GM19239 (cell line): ENCODE measurements at places on chromosomes 3 and 15.

- no peak for DNase-seq
Observed at GRCh38 chr3:186046838-186047237, 62.1 kb downstream of the ETV5 start.

DNA sequence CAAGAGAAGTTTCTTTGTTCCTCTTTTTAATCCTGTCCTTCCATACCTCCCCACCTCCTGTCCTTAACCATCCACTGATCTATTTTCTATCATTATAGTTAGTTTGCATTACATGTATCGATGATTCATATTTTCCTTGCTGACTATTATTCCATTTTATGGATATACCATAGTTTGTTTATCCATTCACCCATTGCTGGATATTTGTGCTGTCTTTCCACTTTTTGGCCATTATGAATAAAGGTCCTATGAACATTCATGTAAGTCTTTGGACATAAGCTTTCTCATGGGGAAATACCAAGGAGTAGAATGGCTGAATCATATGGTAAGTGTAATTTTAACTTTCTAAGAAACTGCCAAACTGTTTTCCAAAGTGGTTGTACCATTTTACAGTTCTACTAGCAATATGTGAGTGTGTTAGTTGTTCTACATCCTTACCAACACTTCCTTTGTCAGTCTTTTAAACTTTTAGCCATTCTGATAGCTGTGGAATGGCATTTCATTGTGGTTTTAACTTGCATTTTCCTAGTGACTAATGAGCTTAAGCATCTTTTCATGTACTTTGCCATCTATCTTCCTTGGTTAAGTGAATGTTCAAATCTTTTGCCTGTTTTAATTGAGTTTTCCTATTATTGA lies 11.7 kb downstream of the ATP6V1A start:
- no peak for DNase-seq

- DNase-seq, result no peak
Observed at GRCh38 chr15:39059917-39060316, 495.3 kb upstream of the RASGRP1 start.

- no peak for DNase-seq
Observed at GRCh38 chr3:152319831-152320617, 51.3 kb downstream of the MBNL1 start.

DNA sequence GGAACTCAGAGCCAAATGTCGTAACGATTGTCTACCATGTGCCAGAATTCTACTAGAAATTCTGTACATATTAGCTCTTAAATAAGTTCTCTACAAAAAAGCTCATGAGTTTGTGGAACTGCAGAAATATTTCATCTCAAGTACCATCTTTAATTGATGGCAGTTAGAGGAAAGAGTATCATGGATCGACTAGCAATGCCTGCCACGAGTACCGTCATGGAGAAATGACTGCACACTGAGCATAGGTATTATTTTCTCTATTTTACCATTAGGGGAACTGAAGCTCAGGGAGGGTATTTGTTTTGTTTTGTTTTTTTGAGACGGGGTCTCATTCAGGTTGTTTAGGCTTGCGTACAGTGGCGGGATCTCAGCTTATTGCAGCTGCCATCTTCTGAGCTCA lies 2.8 kb downstream of the RPUSD3 start:
- no peak for DNase-seq

DNA sequence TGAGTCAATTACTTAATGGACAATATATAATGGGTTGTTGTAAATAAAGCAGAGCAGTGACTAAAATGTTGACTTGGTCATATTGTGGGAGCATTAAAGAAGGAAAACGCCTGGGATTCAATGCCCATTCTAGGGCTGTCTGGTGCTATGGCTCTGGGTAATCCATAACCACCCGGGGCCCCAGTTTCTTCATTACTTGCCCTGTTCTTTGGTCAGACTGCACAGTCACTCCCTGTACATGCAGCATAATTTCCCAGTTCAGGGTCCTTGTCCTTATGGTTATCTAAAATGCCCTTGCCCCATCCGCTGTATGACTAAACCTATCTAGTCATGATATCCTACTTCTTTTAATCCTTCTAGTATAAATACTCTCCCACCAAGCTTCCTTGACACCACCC lies 27.5 kb upstream of the DENND4A start:
- no peak for DNase-seq

- DNase-seq, result no peak
Observed at GRCh38 chr3:15470261-15470660, 42.9 kb downstream of the EAF1 start.

GRCh38 chr3:56915966-56916586 lies 114.3 kb upstream of the ARHGEF3 start:
- DNase-seq, result peak; percentile 27

- DNase-seq, result no peak
Observed at GRCh38 chr3:170848292-170848917, 21.6 kb downstream of the RPL22L1 start.

DNA sequence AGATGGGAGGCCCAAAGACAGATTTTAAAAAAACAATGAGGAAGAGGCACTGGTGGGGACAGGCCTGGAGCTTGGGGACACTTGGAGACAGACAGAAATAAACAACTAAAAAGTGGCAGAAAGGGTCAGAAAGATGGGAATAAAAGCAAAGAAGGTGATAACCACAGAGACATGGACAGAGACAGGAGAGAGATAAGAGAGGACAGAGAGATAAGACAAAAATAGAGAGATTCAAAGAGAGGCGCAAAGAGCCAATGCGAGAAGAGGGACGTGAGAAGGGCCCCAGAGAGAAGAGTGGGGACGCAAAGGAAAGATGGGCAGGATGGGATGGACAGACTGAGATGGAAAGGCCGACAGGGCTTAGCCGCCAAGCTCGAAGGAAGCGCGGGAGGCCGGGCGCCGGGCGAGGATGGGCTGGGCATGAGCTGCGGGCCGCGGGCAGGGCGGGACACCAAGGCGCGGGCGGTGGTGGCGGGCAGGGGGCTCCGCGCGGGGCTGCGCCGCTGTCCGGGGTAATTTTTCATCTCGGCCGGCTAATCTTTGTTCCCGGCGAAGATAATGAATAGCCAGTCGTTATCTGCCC lies 3.1 kb upstream of the GATA2 start:
- DNase-seq, result no peak

DNA sequence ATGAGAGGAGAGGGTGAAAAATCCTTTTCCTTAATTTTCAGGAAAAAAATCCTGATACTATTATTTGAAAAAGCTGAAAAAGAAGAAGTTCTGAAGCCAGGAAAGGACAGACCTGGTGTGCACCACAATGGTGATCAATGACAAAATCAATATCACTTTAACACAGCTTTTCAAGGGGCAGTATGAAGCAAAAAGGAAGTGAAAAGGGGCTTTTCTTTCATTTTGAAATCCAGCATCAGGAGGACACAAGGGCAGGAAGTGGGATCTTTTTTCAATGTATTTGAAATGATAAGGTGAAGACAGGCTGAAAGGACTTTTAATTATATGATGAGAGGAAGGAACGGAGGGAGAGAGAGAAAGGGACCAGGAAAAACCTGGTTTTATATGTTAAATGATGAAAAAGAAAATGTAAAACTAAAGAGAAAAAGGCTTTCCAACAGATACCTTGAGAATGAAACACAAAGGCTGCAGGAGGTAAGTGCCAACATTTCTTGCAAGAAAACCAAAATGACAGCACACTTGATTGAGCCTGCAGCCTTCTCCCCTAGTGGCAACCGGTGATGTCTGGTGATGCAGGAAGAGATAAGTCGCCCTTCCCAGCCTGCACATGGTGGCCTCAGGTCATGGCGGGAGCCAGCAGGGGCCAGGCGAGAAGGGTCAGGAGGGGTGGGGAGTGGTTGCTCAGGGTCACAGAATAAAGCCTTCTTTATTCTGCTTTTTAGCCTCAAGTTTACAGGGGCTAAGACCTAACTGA lies 236.7 kb upstream of the WNT5A start:
- DNase-seq, result no peak

GRCh38 chr3:14875411-14876175 lies 56.8 kb downstream of the FGD5 start:
- DNase-seq, result no peak

GRCh38 chr15:28167042-28167441 lies 67.9 kb upstream of the OCA2 start:
- DNase-seq, result no peak

- no peak for DNase-seq
Observed at GRCh38 chr3:78912687-78913086, 855.1 kb downstream of the ROBO1 start.

DNA sequence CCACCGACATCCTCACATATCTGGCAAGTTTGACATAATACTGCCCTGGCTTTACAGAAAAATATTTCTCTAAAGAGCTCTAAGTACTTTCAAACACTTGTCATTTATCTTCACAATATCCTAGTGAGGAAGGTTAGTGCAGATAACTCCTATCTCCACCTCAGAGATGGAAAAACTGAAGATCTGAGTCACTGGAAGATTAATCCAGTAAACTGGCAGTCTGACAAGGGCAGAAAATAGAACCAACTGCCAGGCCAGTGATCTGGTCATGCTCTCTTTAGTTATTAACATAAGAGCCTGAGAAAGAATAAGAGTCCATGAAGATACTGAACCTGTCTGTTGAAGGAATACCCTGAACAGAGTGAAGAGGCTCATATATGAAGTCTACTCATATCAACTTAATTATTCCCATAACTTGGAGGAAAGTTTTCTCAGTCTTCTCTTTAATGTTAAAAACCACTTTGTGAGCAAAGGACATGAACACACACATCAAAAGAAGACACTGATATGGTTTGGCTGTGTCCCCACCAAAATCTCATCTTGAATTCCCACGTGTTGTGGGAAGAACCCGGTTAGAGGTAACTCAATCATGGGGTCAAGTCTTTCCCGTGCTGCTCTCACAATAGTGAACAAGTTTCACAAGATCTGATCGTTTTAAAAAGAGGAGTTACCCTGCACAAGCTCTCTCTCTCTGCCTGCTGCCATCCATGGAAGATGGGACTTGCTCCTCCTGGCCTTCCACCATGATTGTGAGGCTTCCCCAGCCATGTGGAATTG lies 61.4 kb downstream of the GOLIM4 start:
- no peak for DNase-seq

DNA sequence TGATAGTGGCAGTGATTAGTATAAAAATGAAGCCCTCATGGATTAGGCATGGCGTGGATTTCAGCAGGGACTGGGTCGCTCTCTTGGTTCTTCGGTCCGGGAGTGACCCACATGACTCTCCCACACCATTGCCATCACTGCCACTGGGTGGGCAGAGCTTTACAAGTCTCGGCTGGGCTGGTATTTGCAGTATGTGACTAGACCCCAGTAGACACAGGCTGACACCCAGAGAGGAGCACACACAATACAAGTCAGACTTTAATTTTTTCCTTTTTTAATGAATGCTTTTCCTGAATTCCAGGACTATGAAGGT lies 1.5 kb downstream of the SV2B start:
- no peak for DNase-seq

DNA sequence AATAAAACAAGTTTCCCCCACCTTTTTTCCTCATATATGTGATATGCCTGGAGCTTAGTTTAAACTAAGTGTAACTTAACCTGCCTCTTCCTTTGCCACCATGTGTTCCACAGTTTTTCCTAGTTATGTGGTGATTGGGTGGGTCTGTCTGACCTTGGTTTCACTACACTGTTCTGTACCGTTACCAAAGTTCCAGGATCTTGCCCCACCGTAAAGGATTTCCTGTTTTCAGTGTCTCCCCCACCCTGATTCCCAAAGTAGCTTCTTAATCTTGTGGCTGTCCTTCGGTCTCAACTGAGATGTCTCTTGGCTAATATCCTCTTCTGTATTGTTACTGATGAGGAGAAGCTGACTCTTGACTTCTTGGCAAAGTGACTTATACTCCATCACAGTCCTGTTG lies 6.4 kb upstream of the MGA start:
- DNase-seq, result no peak

- DNase-seq, result no peak
Observed at GRCh38 chr3:148680289-148680688, 17.4 kb upstream of the AGTR1 start.

GRCh38 chr3:188661806-188662205 lies 507.8 kb downstream of the LPP start:
- DNase-seq, result no peak

- DNase-seq, result no peak
Observed at GRCh38 chr15:66065325-66065724, 188.2 kb downstream of the MEGF11 start.

DNA sequence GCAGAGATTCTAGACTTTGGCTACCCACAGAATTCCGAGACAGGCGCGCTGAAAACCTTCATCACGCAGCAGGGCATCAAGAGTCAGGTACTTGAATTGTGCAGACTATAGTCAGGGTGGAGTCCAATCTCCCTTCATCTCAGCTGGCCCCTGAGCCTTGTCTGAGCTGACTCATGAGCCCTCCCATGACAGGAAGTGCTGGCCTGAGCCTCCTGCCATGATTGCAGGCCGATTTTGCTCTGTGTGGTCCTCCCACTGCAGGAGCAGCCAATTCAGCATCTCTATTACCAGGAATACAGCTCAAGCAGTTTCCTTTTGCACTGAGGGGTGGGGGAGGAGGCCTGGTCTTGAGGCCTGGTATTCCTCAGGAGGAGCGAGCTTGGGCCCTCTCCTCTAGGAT lies 5.5 kb downstream of the AP2M1 start:
- no peak for DNase-seq

- peak; percentile 7 for DNase-seq
Observed at GRCh38 chr15:48084759-48085590, 35.8 kb upstream of the SLC24A5 start.

DNA sequence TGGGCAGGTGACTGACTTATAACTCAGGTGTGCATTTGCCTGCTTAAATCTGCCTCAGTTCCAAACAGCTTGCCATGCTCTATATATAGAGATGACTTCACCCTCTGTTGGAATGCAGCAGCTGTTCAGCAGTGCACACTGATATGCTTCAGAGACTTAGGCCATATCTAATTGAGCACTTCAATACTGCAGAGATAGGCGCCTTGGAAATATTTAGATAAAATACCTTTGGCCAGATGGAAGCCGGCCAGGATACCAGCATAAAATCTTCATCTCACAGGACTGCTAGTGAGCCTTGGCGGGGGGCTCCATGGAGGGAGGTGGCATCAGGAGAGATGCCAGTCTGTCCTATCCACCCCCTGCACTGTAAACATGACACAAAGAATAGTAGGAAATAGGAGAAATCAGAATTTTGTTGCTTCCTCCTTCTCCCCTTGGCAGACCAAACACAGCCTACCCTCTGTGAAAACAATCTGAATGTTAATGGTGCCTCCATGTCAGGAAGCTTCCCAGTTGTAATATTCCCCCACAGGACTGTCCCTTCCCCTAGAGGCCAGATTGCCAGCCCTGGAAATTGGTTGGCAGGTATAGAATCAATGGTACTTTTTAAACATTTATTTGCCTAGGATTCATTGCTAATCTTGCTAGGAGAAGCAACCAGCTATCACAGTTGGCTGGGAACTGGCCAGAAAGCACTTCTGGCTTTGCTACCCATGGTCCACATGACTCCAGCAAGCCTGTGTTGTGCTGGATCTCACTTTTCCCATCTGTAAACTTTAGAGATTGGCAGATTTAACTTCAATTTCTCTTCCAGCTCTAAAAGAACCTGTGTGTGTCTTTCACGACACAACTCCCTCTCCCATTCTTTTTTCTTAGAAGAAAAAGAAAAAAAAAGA lies 215.5 kb upstream of the KCNMB2 start:
- DNase-seq, result no peak
